ENCODE measurements at places on chromosomes 4 and X.

DNA sequence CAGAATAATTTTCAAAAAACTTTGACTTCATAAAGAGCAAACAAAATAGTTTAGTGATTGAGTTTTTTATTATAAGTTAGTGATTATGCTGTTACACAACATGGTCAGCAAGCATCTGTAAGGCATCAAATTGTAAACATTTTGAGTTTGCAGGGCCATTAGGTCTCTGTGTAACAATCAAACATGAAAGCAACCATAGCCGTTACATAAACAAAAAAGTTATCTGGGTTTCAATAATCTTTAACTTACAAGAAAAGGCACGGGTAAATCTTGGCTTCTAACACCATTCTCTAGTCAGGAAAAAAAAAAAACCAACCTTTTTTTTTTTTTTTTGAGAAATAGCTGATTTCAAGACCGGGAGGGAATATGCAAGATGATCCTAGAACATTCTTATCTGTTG lies 1941.1 kb downstream of the PCDH7 start:
- DNase-seq = no peak

DNA sequence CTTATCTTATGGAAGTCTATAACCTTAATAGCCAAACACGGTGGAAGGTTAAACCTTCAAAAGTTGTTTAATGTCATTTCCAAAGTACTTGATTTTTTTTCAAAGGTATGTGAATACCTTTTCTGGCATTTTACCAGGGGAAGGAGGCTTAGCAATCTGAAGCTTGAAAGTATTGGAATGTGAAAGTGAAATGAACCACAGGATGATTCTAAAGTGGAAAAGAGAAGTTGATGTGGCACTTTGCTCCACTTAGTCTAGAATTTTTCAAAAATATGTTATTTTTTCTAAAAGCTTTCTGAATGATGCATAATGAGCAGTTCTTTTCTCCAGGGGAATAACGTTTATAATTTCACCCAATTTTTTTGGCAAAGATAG lies 19.2 kb downstream of the PI4K2B start:
- no peak for DNase-seq

GRCh38 chr4:177451108-177451500 lies 8.9 kb upstream of the AGA start:
- DNase-seq = no peak

DNA sequence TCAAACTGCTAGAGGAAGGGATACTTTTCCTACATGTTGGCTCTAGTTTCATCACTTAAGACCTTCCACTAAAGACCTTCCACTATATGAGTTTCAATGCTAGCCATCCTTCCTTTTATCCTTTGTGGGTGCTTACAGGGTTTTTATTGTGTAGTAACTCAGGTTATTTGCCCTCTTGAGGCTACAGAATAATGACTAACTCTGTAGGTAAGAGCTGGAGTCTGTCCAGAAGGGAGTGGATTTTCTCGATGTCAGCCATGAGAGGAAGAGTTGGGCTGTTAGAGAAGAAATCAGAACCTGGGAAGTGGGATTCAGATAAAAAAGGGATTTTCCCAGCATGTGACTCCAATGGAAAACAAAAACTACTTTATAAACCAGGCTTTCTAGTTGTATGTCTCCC lies 27.5 kb upstream of the HERC5 start:
- DNase-seq = no peak

DNA sequence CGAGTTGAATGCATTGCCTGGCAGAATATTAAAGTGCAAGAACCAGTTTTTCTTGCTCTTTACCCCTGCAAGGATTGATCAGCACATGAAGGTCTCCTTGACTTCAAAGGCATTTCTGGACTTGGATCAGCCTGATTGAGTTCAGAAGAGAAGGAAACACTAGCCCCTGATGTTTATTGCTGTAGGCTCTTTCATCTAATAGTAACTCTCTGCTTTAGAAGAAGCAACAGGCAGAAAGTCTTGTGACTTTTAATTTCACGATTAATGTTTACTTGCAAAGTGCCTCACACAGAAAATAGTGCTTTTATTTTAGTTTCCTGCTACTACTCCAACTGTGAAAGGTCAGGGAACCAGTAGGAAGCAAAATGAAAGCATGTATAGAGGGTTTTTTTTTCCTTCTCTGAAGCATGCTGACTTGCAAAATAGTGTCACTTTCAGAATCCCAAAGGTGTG lies 69.1 kb downstream of the PCDH7 start:
- no peak for DNase-seq

GRCh38 chrX:150371877-150372276 lies 8.8 kb downstream of the MAMLD1 start:
- DNase-seq = no peak

DNA sequence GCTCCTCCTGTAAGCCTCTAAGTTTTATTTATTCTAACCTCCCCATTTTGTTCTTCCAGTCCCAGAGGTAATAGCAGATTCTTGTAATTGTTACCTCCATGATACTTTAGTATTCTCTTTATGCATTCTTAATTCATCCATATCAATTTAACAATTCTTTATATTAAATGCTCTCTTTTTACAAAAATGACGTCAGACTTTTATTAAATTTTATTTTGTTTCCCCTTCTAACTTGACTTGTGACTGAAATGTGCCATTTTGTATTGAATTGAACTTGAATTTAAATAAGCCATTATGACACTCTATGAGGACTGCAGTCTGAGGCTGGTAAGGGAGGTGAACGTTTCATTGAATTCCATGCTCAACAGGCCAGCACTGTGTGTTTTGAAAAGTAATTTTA lies 60.0 kb upstream of the NUDT10 start:
- DNase-seq = no peak

DNA sequence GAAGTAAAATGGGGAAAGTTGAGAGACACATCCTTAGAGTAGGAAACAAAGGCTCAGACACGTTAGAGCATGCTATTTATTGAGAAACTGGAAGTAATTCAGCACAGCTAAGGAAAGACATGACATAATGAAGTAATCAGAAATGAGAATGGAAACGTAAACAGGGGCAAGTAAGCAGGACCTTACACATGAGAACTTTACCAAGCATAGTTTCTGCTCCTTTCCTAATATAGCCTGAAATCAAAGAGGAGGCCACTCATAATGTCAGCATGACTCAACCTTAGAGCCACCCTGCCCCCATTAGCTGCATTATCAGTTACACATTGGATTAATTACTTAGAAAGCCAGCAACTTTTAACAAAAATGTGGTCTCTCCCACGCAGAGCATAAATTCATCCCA lies 558.3 kb upstream of the GRIA3 start:
- DNase-seq = no peak

DNA sequence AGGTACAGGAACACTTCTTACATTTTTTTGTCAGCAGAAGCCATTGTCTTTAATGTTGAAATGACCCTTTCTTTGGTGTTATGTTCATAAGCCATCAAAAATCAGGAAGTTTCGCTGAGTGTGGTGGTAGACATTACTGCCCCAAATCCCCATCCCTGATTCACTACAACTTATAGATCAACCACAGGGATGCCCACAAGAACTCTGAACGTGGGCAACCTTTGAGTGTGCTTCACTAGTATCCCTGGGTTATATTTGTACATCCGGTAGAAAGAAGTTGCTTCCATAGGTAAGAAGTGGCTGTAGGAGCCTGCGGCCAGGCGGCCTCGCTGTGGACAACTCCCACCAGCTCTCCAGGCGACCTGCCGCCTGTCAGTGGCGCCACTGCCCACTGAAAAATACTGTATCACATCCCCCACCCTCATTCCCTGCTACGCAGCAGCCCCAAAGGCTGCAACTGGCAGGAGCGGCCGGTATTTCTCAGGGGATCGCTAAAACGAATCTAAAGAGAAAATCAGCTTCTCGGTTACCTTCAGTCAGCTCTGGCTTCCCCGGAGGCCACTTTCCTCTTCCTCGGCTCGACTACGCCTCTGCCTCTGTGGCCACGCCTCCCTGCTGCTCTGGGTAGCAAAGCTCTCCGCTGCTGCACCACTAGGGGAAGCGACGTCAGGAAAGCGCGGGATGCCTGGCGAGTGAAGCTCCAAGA lies 13.9 kb upstream of the ETDC start:
- DNase-seq = no peak

DNA sequence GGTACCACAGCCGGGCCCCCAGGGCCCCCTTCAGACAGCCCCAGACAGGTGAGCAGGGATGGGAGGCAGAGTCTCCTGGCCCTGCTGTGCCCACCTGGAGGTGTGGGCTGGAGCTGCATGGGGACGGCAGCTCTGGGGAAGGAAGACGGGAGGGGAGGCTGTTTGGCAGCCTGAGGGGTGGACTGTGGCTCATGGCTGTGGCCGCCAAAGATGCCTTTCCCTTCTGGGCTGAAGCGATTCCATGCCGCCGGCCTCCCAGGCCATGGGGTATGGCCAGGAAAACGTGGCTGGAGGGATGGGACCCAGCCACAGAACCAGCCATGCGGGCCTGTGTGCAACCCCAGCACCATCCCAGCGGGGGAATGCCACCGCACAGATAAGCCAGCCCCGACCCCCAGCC lies 65.7 kb downstream of the FAM53A start:
- no peak for DNase-seq

DNA sequence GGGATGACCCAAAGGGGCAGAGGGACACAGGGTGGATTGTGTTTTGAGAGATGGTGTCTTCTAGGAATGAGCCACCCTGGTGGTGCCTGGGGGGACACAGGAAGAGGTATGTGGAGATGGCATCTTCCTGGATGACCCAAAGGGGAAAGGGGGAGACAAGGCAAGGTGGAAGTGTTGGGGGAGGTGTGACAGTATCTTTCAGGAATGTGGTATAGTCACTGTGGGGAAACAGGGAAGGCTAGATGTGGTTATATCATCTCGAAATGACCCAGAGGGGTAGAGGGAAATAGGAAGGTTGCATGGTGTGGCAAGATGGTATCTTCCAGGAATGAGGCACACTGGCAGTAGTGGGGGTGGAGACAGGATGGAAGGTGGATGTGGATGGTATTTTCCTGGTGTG lies 62.9 kb downstream of the MAOA start:
- no peak for DNase-seq

GRCh38 chrX:63404332-63404731 lies 53.2 kb upstream of the SPIN4 start:
- DNase-seq = no peak

- DNase-seq = no peak
Measured at GRCh38 chrX:37854148-37854547, 6.8 kb upstream of the DYNLT3 start.

GRCh38 chrX:13622401-13622964 lies 30.5 kb upstream of the TCEANC start:
- DNase-seq = no peak

DNA sequence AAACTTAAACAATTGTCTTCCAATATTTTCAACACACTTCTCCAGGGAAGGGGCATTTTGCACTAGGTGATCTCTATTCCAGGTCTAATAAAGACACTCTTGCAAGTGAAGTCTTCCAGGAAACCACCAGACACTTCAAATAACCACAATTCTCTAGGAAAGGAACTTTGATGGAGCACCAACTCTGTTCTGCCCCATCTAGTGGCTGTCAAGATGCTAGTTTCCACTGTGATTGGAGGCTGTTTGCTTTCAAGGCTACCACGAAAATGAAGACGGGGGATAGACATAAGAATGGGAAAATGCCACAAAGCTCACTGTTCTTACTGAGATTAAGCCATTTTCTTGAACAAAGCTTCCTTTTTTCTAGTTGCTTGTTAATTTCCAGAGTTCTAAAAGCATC lies 100.6 kb upstream of the F9 start:
- no peak for DNase-seq

DNA sequence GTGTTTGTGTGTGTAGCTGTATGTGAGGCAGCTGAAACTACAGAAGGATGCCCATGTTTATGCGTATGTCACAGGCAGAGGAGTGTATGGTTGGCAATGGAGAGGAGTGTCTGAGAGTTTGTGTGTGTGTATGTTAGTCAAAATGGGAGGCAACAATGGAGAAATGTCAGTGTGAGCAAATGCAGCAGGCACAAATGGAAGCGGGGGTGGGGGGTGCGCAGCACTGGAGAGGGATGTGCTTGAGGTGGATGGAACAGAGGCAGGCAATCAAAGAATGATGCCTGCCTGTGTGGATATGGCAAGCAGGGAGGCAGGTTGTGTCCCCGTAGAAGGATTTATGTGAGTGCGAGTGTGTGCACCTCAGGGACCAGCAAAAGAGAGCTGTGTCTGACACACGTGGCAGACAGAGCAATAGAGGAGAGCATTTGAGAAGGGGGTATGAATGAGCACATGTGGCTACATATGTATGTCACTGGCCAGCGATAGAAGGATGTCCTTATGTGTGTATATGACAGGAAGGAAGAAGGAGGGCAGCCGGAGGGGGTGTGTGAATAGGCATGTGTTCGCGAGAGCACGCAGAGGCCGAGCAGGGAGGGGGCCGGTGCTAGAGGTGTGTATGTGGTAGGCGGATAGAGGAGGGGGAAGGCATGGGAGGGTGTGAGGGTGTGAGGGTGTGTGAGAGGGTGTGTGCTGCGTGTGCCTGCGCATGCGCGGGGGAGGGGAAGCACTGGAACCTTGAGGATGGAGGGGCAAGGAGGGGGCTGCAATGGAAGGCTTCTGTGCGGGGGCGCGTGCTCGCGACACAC lies 1.1 kb downstream of the PJA1 start:
- no peak for DNase-seq

GRCh38 chrX:109926743-109927662 lies 75.9 kb upstream of the TMEM164 start:
- DNase-seq = no peak
